Uterus (tissue), 4 donors: ENCODE measurements at places on chromosomes 16 and 17.

GRCh38 chr16:68230176-68230571, 5.8 kb downstream of the ESRP2 start:
- no peak overlapping the region for H3K4me3 ChIP-seq
- H3K36me3 ChIP-seq: no peaks in the 10 kb centered on the region
- H3K27ac ChIP-seq: no peak overlapping the region
- no peaks in the 10 kb centered on the region for H3K4me1 ChIP-seq

GRCh38 chr17:6677158-6677831, 25.7 kb downstream of the C17orf100 start:
- no peaks in the 10 kb centered on the region for H3K36me3 ChIP-seq
- no peaks in the 10 kb centered on the region for H3K4me1 ChIP-seq
- H3K4me3 ChIP-seq: no peak overlapping the region
- DNase-seq: no peak
- H3K27me3 ChIP-seq: no peaks in the 10 kb centered on the region

DNA sequence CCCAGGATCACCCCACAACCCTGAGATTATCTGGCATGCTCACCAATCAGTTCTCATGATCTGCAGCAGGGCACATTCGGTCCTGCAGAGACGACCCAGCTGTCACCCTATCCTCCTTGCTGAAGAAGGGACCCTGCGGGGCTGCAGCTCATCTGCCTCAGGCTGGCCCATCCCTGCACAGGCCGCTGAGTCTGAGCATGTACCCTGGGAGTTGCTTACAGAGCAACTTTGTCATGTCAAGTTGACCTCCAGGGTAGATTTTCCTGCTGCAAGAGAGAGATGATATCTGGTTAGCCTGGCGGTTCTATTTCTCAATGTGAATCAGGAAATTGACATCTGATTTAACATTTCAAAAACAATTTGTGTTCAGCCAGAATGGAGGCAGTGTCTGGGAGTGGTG, 36.0 kb upstream of the ADCY9 start:
- no peak overlapping the region for H3K27ac ChIP-seq
- H3K36me3 ChIP-seq: no peaks in the 10 kb centered on the region
- H3K4me3 ChIP-seq: no peak overlapping the region
- DNase-seq: no peak
- no peaks in the 10 kb centered on the region for H3K4me1 ChIP-seq
- H3K27me3 ChIP-seq: no peaks in the 10 kb centered on the region

DNA sequence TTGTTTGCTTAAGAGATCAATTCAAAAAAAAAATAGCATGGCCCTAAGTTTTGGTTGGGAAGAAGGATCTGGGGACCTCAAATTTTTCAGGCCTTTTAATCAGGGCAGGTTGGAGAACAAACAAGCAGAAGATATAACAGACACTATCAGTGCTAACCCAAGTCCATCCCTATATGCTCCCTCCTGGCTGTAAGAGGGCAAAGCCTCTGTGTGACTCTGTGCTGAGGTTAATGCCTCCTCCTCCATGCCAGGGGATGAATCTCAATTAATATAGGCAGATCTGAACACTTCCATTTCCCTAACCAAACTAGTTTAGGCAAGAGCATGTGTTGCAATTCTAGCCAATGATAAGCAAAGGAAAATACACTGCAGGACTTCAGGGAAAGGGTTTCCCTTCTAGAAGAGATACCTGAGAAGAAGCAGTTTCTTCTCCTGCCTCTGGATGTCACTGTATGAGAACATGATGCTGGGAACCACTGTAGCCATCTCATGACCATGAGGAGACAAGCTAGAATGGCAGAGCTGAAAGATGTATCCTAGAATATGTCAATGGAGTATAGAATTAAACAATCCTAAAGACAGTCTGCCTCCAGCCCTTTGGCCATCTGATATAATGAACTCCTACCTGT, 76.0 kb downstream of the CHD9NB start:
- no peaks in the 10 kb centered on the region for H3K4me1 ChIP-seq
- no peak for DNase-seq
- H3K27me3 ChIP-seq: no peaks in the 10 kb centered on the region
- no peaks in the 10 kb centered on the region for H3K36me3 ChIP-seq
- no peak overlapping the region for H3K27ac ChIP-seq
